Left ventricle myocardium inferior (tissue), 1 donor: ENCODE measurements at places on chromosomes 12 and 14. TPM values are rescaled to one million over a fixed set of nuclear protein-coding genes. Genes with fewer than 3 reads are reported as not detected.
A peak's percentile ranks its signal among the peaks of the same experiment; 100 is the strongest.

BDKRB2 gene
- total RNA-seq: 0.49 TPM

LHX5 gene
- total RNA-seq: not detected

PTPN11 gene
- 139 TPM for total RNA-seq

NUDT4 gene
- total RNA-seq: 283 TPM

TMTC2 gene
- 3.4 TPM for total RNA-seq

ANKS1B gene
- 1.6 TPM for total RNA-seq

- no peaks in the 10 kb centered on the region for H3K27me3 ChIP-seq
- H3K27ac ChIP-seq: peak within 1 kb of the TSS; percentile 89
- H3K36me3 ChIP-seq: no peaks in the 10 kb centered on the region
- H3K4me3 ChIP-seq: peak within 1 kb of the TSS; percentile 76
These were observed at the start of gene ITGA5 for GRCh38 chr12:54419088-54419887. Gene ITGA5, minus strand, starts transcription at chr12:54419266. Its CDS starts 68 bp downstream, at chr12:54419198.

DNA sequence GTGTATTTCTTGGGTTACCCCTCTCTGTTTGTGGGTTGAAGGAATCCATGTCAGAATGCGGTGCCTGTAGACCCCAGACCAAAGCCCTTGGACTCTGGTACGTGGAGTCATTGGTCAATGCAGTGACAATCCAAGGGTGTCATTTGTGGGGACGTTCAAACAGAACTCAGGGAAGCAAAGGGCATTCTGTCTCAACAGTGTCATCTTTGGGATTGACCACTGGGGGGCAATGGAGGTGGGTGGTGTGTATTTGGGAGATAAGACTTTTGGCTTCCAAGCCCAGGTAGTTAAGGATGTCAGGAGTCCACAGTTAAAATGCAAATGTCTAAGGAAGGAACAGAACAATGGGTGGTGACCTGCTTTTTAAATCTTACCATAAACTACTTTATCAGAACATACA, 54.6 kb upstream of the CCDC175 start:
- DNase-seq: no peak
- no peak overlapping the region for H3K27ac ChIP-seq
- H3K4me3 ChIP-seq: no peak overlapping the region
- peaks cover 71% of the 10 kb centered on the region for H3K27me3 ChIP-seq

DNA sequence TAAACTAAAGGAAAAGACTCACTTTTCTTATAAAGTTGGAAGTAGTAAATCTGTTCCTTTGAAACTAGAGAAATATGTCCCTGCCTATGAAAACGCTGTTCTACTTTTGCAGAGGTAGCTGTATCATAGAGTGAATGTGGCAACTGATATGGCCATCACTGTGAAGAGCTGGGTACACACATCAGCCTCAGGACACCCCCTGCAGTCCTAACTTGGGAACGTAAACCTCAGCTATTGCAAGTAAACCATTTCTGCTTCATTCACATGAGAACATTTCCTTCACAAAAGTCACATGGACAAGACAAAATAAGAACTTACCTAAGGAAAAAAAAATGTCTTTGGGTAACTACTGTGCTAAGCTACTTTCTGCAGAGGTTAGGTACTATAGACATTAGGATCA, 233.3 kb upstream of the PPFIA2 start:
- no peaks in the 10 kb centered on the region for H3K27me3 ChIP-seq
- no peak for DNase-seq
- H3K27ac ChIP-seq: no peak overlapping the region

GRCh38 chr12:70258605-70259403, 15.6 kb downstream of the CNOT2 start:
- no peak overlapping the region for H3K27ac ChIP-seq
- no peak for DNase-seq
- no peaks in the 10 kb centered on the region for H3K27me3 ChIP-seq
- H3K4me1 ChIP-seq: peaks cover 70% of the 10 kb centered on the region
- H3K36me3 ChIP-seq: no peaks in the 10 kb centered on the region

DNA sequence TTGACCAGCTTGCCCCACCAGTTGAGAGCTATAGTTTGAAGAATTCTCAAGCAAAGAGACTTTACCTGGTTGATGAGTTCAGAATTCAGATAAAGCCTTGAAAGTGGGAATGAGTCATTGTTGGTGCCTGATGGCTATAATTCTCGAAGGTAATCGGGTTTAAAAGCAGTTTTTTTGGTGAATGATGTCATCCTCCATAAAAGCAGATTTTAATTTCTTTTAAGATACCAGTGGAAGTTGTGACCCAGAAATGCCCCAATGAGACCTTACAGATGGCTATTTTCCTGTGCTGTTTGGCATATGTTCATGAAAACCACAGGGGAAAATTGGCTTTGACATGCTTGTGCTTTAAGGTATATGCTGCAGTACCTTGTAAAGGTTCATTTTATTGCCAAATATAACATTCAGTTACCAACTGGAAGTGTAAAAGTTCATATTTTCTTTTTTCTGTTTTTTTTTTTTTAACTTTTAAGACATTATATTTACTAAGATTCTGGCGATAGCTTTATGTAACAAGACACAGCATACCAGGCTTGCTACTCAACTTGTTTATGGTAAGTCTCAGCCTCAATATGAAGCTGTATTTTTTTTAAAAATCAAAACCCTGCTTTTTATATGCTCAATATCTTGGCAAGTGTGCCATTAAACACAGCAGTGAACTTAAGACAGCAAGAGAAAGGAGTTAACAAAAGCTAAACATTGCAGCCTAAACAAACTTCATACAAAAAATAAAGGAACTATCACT, 119.3 kb downstream of the LMNTD1 start:
- H3K27me3 ChIP-seq: no peaks in the 10 kb centered on the region
- H3K4me3 ChIP-seq: no peak overlapping the region
- H3K27ac ChIP-seq: no peak overlapping the region
- peaks cover 3% of the 10 kb centered on the region for H3K4me1 ChIP-seq

DNA sequence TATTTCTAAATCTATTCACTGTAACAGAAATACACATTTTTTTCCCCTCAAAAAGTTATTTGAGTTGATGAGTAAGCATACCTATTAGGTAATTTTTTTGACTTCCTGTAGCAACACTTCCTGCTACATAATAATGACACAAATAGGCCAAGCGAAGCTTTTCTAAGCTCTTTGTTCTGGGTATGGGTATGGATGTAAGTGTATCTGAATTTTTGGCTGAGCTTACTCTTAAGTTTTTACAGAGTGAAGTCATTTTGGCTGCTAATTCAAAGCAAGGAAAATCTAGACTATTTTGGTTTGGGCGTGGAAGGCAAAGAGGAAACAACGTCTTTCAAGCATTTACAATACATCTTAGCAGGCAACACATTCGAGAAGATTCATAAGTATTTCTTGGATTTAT, 1206.0 kb upstream of the FLRT2 start:
- DNase-seq: no peak
- no peaks in the 10 kb centered on the region for H3K36me3 ChIP-seq

- peaks cover 66% of the 10 kb centered on the region for H3K4me1 ChIP-seq
- H3K27me3 ChIP-seq: no peaks in the 10 kb centered on the region
- no peak overlapping the region for H3K27ac ChIP-seq
- no peak for DNase-seq
- H3K36me3 ChIP-seq: no peaks in the 10 kb centered on the region
- no peak overlapping the region for H3K4me3 ChIP-seq
These were observed 27.6 kb downstream of the SAMD4A start for GRCh38 chr14:54594537-54594936.

- H3K36me3 ChIP-seq: no peaks in the 10 kb centered on the region
- no peak for DNase-seq
These were observed 49.3 kb upstream of the ASPG start for GRCh38 chr14:104036212-104036611.

GRCh38 chr12:97276661-97277429, 185.8 kb upstream of the RMST start:
- H3K27me3 ChIP-seq: peaks cover 19% of the 10 kb centered on the region
- no peaks in the 10 kb centered on the region for H3K36me3 ChIP-seq
- H3K4me1 ChIP-seq: no peaks in the 10 kb centered on the region
- no peak for DNase-seq

- H3K36me3 ChIP-seq: peaks cover 26% of the 10 kb centered on the region
- H3K27ac ChIP-seq: no peak overlapping the region
- no peaks in the 10 kb centered on the region for H3K4me1 ChIP-seq
- no peak for DNase-seq
- H3K4me3 ChIP-seq: no peak overlapping the region
- no peaks in the 10 kb centered on the region for H3K27me3 ChIP-seq
These were observed 31.3 kb downstream of the GABARAPL1 start for GRCh38 chr12:10243818-10244520.

- H3K36me3 ChIP-seq: no peaks in the 10 kb centered on the region
- no peak for DNase-seq
- peaks cover 54% of the 10 kb centered on the region for H3K4me1 ChIP-seq
- peak overlapping the region; percentile 41 for H3K4me3 ChIP-seq
These were observed 1.9 kb downstream of the NKX2-1 start for GRCh38 chr14:36518031-36518585.

- H3K27me3 ChIP-seq: no peaks in the 10 kb centered on the region
- H3K36me3 ChIP-seq: no peaks in the 10 kb centered on the region
- H3K4me3 ChIP-seq: no peak overlapping the region
- no peak for DNase-seq
- peaks cover 14% of the 10 kb centered on the region for H3K4me1 ChIP-seq
- no peak overlapping the region for H3K27ac ChIP-seq
These were observed 7.1 kb upstream of the MYF6 start for GRCh38 chr12:80700327-80700726.

DNA sequence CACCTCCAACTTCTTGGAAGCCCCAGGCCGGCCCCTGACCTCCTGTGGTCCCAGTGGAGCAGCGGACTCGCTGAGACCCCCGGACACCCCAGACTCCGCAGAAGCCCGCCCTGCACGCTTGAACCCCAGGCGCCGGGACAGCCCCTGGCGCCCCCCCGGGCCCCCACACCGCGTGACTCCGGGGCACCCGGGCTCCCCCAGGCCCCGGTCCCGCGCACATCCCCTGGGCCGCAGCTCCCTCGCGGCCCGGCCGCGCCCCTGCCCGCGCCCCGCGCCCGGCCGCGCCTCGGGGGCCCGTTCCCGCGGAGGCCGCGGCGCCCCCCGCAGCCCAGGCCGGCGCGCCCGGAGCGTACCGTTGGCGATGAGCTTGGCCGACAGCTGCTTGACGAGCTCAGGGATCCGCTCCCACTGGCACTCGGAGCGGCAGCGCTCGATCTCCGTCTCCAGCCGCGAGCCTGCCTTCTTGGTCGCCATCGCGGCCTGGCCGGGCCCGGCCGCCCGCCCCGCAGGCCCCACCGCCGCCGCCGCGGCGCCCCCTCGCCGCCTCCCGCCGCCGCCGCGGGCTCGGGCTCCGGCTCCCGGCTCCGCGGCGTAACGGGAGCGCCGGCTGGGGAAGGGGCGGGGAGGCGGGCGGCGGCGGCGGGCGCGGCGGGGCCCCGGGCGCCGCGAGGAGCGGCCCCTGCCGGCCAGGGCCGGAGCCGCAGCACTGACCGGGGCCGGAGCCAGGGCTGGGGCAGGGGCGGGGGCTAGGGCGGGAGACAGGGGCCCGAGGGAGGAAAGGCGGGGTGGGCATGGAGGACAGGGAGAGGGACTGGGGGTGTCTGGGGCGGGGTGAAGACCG, at the start of gene TTC7B:
TSS of gene TTC7B (minus strand) at position 609 of the 841 bp plus-strand sequence. CDS start at position 474, 135 bp downstream.
- peak; percentile 62 for DNase-seq
- H3K4me1 ChIP-seq: peaks cover 49% of the 10 kb centered on the region
- peak within 1 kb of the TSS; percentile 78 for H3K4me3 ChIP-seq
- no peaks in the 10 kb centered on the region for H3K36me3 ChIP-seq
- peak within 1 kb of the TSS; percentile 50 for H3K27ac ChIP-seq

DNA sequence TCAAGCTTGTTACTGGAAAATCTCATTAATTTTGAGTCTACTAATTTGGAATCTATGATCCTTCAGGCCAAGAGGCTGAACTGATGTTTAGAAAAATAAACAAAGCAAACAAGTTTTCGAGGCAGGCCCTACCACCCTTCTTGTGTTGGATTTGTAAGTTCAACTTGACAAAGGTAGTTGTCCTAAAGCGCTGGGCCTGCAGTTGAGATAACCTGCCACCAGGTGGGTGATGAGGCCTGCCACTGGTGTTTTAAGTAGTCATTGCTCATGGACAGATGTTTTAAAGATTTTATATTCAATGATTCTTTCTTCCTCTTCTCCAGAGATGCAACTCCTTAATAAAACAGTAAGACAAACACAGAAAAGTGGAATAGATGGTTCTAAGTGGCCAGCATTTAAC, 19.4 kb downstream of the ACVRL1 start:
- H3K27me3 ChIP-seq: no peaks in the 10 kb centered on the region
- H3K36me3 ChIP-seq: no peaks in the 10 kb centered on the region
- DNase-seq: no peak

- H3K36me3 ChIP-seq: no peaks in the 10 kb centered on the region
- no peaks in the 10 kb centered on the region for H3K4me1 ChIP-seq
- DNase-seq: no peak
- H3K27ac ChIP-seq: no peak overlapping the region
These were observed 52.9 kb downstream of the SERPINA3 start for GRCh38 chr14:94665121-94665520.

DNA sequence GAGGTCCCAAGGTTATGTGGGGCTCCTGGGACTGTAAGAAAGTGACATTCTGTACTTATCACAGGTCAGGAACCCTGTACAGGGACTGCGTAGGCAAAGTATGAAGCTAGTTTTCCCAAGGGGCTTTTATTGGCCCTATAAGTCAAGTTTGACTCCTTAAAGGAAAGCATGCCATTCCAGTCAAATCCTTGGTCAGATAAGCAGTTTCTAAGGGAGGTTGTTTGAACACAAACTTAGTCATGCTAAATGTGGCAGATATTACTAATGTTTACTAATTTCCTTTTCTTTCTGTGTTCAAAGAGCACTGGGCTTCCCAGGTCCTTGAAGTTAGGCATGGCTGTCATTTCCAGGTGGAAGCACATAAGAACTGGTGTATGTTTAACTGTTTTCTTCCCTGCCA, 472.4 kb downstream of the ATP23 start:
- no peak for DNase-seq
- no peak overlapping the region for H3K27ac ChIP-seq
- no peaks in the 10 kb centered on the region for H3K27me3 ChIP-seq

DNA sequence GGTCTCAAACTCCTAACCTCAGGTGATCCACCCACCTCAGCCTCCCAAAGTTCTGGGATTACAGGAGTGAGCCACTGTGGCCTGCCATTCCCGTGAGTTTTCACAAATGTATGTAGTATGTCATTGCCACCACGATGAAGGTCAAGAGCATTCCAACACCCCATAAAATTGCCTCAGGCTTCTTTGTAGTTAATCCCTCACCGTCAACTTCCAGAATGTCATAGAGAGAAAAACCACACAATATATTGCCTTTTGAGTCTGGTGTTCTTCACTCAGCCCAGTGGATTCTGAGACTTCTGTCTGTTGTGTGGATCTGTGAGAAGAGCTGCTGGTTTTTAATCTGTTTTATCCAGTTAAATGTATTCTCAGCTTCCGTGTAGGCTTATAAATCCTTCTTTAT, 12.6 kb upstream of the CFAP251 start:
- no peaks in the 10 kb centered on the region for H3K4me1 ChIP-seq
- H3K36me3 ChIP-seq: peaks cover 95% of the 10 kb centered on the region
- no peaks in the 10 kb centered on the region for H3K27me3 ChIP-seq
- DNase-seq: no peak
